Retina (tissue), 1 donor: ENCODE measurements at places on chromosomes 7 and 10.

- DNase-seq: no peak
These were observed 35.4 kb downstream of the ZAN start for GRCh38 chr7:100768784-100769183.

DNA sequence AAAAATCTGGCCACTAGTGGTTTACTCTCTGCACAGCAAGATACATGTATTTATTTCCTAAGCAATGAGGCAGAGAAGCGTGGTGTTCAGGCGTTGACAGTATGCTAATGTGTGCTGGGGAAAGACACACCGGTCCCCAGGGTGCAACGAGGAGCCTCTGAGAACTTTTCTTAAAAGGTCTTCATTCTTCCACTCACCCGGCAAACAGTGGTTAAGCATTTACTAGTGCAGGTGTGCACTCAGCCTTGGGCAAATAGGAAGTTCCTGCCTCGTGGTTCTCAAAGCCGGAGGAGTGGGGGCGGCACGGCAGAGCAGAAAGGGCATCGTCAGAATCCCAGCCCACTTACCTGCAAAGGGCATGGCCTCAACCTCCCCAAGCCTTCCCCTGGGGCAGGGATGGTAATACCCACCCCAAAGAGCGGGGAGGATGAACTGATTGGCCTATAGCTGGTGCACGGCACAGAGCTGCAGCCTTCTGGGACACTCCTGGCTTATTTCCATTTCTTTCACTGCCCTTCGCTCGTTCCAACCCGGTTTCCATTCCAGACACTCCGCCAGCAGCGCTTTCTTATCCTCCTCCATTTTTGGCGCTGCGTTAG, 184.3 kb upstream of the CTBP2 start:
- peak; percentile 36 for DNase-seq

DNA sequence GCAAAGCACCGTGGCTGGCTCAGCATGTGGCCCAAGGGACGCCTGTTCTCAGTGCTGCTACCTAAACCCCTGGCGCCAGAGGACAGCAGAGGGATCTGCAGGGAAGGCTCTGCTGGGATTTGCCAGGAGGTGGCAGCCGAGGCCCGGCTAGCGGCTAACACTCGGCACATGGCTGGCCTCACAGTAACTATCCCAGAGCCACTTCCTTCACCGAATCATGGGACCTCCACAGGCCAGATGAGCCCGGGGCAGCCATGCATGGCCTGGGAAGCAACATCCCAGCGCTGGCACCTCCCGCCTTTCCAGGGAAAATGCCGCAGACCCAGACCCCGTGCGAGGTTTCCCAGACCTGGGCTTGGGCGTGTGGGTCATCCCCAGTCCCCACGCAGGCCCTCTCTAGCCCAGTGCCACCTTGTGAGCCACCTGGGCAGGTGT, 36.4 kb downstream of the DPYSL4 start:
- peak; percentile 85 for DNase-seq

- DNase-seq: no peak
These were observed 25.8 kb downstream of the ESYT2 start for GRCh38 chr7:158803367-158803969.
